ENCODE measurements at places on chromosomes 5 and 9.

GRCh38 chr5:17819783-17820182 is 185.5 kb downstream of the TAF11L14 start:
- DNase-seq = no peak

- no peak for DNase-seq
Observed at GRCh38 chr9:129630967-129631673, 5.2 kb downstream of the NTMT1 start.

DNA sequence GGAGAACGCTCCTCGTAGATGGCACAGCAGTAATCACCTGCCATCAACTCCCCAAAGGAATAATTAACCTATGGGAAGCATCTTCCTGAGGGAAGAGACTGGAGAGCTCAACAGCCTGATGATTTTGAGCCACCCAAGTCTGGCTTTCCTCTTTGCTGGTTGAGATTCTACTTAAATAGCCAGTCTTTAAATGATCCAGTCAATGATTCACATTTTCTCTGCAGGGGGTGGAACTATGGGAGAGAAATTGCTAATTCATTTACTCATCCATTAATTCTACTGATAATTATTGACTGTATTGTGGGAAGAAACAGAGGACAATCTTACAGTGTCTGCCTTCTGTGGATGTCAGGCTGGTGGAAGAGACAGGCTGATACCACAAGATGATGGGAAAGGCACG is 355.0 kb upstream of the PANK3 start:
- no peak for DNase-seq

DNA sequence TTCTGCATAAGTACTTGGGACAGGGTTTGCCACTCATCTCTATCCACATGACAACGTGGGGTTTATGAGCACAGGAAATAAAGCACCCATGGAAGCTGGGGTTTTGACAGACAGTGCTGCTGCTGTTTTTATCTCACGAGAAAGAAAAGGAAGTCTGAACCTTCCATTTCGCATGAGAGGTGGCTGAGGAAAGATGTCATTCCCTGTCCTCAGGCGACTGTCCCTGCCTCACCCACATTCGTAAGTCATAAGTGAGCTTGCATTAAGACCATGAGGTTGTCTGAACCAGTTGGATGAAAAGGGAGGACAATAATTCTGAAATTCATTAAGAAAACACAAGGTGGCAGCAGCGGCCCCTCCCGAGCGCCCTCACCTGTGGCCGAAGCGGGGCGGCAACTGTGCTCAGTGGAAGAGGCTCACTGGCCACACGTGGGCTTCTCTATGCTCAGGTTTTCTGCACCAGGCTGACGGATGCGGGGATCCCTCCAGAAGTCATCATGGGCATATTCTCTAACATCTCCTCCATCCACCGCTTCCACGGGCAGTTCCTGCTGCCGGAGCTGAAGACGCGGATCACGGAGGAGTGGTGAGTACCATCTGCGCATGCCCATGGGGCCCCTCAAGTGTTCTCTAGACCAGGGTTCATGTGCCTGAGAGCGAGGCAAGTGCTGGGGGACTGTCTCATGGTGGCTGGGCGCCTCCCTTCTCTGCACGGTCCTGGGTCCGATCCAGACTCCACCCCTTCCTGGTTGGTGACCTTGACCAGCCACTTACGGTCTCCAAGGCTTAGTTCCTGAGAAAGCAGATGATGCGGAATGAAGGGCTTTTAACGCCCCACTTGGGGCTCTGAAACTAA is 54.7 kb upstream of the SUSD3 start:
- DNase-seq = peak; percentile 82

GRCh38 chr9:90141723-90142122 is 500.9 kb downstream of the DIRAS2 start:
- DNase-seq = peak; percentile 23

DNA sequence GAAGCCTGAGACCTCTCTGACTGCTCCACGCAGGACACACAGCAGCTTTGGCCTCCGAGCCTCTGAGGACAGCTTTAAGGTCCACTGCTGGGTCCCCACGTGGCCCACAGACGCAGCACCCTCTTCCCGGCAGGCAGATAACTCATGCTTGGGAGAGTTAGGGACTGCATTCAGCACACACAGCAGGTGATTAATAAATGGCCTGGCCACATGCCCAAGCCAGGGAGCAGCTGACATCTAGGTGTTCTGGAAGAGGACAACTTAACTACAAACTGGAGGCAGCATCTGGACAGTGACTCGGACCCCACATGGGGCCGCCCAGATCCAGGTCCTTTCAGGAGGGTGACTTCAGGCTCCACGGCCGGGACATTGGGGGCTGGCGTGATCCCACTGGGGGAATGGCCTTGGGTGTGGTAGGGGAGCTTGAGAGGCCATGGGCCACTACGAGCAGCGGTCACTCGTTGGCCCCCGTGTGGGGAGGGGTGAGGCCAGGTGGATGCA is 11.3 kb downstream of the NINJ1 start:
- no peak for DNase-seq

GRCh38 chr5:151184316-151185042 is 26.9 kb upstream of the ANXA6 start:
- DNase-seq = no peak

DNA sequence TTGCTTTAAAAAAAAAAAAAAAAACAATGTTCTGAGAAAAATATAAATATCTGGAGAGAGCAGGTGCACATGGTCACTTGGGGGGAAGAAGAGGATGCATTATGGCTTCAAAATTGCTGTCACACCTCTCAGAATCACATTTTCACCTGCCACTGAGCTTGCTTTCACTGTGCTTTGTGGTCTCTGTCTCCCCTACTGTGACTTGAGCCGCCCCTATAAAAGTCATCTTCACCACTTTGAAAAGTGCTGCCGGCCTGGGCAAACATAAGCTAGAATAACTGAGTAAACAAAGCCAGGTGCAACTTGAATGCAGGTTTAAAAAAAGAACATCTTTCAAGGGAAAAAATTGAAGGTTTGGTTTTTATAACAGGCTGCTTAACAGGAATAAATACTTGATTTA is 368.1 kb upstream of the GRIA1 start:
- DNase-seq = no peak

- DNase-seq = no peak
Observed at GRCh38 chr5:44336708-44337107, 52.5 kb downstream of the FGF10 start.
